ENCODE measurements at places on chromosomes 2 and 18. TPM values are rescaled to one million over a fixed set of nuclear protein-coding genes. Genes with fewer than 3 reads are reported as not detected.

Gene MATN3
- total RNA-seq: 1.8 TPM

Gene SERTAD2
- total RNA-seq: 31.9 TPM

Gene GLI2
- 4.9 TPM for total RNA-seq

Gene FSHR
- not detected for total RNA-seq

Gene MZT2A
- total RNA-seq: 49.5 TPM

Gene ANKRD30B
- total RNA-seq: not detected

Gene CIB4
- total RNA-seq: not detected

Gene FOXI3
- not detected for total RNA-seq

Gene SERPINB4
- total RNA-seq: not detected

Gene MRPS5
- total RNA-seq: 35.3 TPM

Gene LRRC30
- not detected for total RNA-seq

Gene VWA3B
- total RNA-seq: 0.27 TPM

Gene LYG2
- not detected for total RNA-seq

Gene PROKR1
- not detected for total RNA-seq

Gene MROH2A
- total RNA-seq: not detected

Gene KIAA2012
- not detected for total RNA-seq

Gene ITSN2
- total RNA-seq: 121 TPM

Gene C2orf72
- total RNA-seq: not detected

Gene CCDC85A
- total RNA-seq: 4.2 TPM

Gene PRKAG3
- total RNA-seq: 0.28 TPM

Gene MGAT5
- 95.3 TPM for total RNA-seq

Gene NEU2
- total RNA-seq: not detected

Gene CCDC121
- 2.5 TPM for total RNA-seq

Gene LRPPRC
- total RNA-seq: 55.4 TPM

Gene IL1F10
- not detected for total RNA-seq

Gene MAT2A
- total RNA-seq: 475 TPM

Gene MCM6
- total RNA-seq: 16.9 TPM

Gene GKN1
- total RNA-seq: not detected

Gene ZSWIM2
- not detected for total RNA-seq

Gene ANKRD53
- total RNA-seq: 0.49 TPM

Gene RAX
- total RNA-seq: not detected

Gene HOXD3
- total RNA-seq: 3.9 TPM

Gene MDH1B
- not detected for total RNA-seq

Gene FEV
- total RNA-seq: not detected

Gene TEKT4
- total RNA-seq: not detected

Gene ANXA4
- total RNA-seq: 62.8 TPM

Gene FRZB
- total RNA-seq: 140 TPM

Gene IL18R1
- total RNA-seq: 22.2 TPM

Gene ASXL3
- total RNA-seq: 2.2 TPM

Gene TCF7L1
- 8.8 TPM for total RNA-seq

Gene TMEFF2
- total RNA-seq: 0.21 TPM

Gene LIMS3
- total RNA-seq: 16.3 TPM

Gene CRYBA2
- not detected for total RNA-seq

Gene ALLC
- 1.1 TPM for total RNA-seq

Gene UGT1A5
- not detected for total RNA-seq
